ENCODE measurements at places on chromosomes 3 and 15.

DNA sequence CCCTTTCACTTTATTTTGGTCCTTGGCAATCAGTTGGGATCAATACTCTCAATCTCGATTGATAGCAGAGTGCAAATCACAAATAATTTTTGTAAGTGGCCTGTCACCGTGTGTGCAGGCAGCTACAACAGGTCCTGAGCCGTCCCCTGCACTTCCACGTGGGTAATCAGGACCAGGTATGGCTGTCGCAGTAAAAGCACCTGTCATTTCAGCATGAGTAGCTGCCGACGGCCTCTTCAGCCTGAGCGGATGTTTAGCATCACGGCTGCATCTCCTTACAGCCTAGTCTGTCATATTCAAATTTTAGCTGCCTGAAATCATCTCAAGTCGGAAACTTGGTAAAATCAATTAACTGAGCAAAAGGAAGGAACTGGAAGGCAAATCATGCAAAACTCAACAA is 53.0 kb upstream of the FOXP1 start:
- no peak for DNase-seq

DNA sequence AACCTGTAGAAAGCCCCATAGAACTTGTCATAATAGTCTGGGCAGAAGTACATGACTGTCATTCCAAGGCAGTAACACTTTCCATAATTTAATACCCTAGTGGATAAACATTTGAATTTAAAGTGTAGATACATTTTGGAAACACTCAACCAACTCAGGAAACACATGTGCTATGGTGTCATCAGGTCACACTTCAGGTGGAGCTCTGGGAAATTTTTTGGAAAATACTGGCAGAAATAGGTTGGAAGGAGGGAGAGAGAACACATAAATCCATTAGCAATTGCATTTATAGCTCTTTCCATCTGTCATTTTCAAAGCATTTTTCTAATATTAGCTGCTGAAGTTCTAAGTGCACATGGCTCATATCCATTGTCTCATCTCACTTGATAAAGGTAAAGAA is 135.7 kb downstream of the MEIS2 start:
- no peak for DNase-seq

DNA sequence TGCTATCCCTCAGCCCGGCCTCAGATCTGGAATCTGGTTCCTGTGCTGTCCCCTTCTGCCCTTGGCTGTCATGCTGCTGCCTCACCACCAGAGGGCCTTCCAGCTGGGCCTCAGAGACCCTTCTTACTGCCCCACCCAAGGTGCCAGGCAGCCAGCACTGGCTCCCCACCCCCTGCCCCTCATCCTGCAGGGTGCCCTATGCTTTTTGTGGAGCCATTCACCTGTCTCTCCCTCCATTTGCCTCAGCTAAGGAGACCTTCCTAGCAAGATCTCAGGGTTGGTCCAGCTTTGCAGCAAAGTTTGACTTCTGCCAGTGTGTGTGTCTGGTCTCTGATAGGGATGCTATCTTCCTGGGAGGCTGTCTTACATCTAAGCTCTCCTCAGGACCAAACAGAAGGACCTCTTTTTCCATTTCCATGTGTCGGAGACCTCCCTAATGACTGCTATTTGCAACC is 1.9 kb upstream of the VWA5B2 start:
- no peak for DNase-seq

DNA sequence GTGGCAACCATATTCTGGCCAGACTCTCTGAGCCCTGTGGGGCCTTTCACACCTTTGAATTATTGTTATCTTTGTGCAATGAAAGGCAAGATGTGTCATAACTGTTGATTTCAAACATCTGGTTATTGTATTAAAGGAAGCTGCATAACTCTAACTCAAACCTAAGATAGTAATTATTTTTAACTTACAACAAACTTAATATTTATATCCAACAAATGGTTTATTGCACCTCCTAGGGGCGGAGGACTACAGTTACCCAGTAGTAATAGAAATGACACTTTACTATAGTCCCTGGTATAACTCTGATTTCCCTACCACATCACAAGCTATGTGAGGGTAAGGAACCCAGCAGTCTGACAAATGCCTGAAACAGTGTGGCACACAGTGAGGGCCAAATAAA is 363.9 kb upstream of the SUCLG2 start:
- DNase-seq, result no peak

DNA sequence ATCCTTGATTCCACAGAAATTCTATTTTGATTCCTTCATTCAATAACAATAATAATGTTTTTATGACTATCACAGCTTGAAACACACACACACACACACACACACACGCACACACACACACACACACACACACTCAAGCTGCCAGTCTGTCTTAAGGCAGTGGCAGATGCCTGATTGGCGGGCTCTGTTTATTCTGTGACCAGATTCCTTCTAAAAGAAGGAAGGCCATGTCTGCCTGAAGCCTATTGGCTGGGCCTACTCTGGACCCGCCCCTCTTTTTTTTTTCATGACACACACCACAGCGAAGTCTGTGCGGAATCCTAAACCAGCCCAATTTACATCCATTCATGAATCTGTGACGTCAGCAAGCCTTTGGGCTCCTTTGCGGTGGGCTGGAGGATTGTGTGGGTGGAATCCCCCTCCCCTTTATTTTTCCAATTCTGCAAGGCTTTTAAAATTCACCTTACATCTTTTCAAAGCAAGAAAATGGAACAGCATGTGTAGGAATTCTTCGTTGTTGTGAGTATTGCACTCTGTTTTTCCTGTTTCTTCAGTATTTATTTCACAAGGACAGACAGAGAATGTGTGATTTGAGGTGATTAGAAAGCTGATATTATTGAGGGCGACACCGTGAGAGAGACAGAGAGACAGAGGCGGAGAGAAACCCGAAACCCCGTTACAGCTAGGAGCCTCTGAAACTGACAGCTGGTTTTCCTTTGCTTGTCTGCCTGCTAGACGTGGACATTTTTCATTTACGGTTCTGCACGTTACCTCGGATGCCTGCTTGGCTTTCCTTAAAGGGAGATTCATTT is at the start of gene MAP3K13:
Gene MAP3K13, plus strand, starts transcription at position 287 of the 812 bp plus-strand sequence. CDS start 65,446 bp downstream, outside the sequence.
- DNase-seq, result peak; percentile 98

- no peak for DNase-seq
Measured at GRCh38 chr15:52552303-52552702, 16.5 kb downstream of the ARPP19 start.

GRCh38 chr3:59839810-59840515 is 790.1 kb upstream of the CFAP20DC start:
- no peak for DNase-seq

DNA sequence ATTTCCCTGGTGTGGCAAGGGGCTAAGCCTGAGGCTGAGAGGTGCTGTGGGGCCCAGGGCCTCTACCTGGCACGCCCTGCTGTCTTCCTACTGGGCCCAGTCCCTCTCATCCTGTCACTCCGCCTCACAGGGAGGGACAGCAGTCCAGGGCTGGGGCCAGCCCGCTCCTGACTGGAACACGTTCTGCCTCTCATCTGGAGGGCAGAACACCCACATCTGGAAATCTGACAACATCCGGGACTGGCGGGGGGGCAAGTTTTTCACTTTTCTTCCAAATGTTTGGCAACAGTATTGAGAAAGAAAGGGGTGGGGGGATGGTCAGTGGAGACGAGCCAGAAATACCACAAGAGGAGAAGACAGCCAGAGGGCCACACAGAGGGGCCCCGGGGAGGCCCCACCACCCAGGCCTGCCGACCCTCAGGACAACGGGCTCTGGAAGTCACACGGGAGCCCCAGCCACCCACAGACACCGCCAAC is 1.8 kb upstream of the MYL3 start:
- DNase-seq, result no peak

GRCh38 chr3:9399337-9399703 is 1.9 kb downstream of the SETD5 start:
- DNase-seq, result peak; percentile 27

DNA sequence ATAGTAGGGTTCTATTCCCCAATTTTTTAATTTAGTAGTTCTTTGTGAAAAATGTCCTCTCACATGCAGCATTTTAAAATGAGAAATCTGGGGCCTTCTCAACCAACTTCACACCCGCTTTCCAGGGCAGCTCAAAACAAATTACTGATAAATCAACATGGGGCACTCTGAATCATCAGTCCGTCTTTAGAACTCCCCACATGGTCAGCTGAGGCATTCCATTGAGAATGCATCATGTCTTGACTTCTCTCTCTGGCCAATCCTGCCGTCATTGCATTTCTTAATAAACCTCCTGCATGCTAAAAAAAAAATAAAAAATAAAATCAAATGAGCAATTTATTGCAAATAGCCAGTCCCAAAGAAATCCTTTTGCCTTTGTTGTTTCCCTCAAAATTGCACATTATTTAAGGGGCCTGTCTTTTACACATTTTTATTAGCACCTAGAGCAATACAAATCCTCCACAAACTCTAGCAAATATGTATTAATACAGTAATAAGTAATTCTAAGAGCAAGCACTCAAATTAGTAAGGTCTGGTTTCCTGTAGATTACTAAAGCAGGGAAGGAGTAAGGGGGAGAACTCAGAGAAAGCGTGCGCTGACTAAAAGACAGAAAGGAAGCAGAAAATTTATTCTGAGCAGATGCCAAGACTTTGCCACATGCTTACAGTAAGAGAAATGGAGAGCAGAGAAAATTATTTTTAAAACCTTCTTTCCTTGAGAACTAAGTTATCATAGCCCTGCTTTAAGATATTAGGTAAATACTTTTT is 175.7 kb downstream of the TNIK start:
- DNase-seq, result peak; percentile 96

GRCh38 chr15:60744826-60745460 is 266.0 kb upstream of the ICE2 start:
- DNase-seq, result no peak

- peak; percentile 79 for DNase-seq
Measured at GRCh38 chr3:23959135-23959900, 14.2 kb downstream of the NR1D2 start.

DNA sequence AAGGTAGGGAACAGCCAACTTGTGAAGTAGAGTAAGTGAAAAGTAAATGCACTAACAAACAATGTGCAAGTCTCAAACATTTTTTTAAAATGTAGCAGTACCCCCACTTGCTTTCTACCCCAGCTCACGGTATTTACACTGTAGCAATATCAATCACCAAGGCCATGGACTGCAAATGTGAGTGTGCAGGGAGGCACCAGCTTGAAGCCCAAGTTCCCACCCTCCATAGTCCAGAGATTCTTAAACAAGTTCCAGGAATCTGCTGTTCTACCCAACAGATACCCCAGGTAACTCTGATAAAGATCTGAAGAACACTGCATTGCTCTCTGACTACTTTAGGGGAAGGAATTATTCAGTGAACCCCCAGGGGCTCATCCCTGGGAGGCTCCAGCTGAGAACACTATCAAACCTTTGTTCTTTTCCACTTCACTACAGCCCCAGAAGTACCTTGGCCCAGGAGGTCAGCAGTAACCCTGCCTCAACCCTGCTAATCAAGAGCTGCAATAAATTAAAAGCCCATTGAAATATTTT is 86.1 kb downstream of the FOXP1 start:
- DNase-seq, result no peak

DNA sequence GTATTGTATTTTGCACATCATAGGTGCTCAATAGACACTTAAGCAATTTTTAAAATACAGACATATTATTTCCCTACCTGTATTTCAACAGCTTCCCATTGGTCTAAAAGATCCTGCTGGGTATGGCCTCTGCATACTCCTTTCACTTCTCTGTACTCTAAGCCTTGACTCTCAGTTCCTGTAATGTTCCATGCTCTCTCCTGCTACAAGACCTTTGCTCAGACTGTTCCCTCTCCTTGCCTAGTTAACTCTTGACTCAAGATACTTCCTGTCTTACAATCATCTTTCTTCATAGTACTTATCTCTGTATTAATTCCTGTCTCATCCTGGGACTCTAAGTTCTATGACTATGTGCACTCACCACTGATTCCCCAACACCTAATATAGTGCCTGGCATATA is 1.7 kb downstream of the SCN11A start:
- no peak for DNase-seq

- DNase-seq, result no peak
Measured at GRCh38 chr3:126509597-126510307, 7.8 kb downstream of the UROC1 start.

GRCh38 chr3:102736288-102736974 is 301.6 kb downstream of the ZPLD1 start:
- DNase-seq, result no peak

DNA sequence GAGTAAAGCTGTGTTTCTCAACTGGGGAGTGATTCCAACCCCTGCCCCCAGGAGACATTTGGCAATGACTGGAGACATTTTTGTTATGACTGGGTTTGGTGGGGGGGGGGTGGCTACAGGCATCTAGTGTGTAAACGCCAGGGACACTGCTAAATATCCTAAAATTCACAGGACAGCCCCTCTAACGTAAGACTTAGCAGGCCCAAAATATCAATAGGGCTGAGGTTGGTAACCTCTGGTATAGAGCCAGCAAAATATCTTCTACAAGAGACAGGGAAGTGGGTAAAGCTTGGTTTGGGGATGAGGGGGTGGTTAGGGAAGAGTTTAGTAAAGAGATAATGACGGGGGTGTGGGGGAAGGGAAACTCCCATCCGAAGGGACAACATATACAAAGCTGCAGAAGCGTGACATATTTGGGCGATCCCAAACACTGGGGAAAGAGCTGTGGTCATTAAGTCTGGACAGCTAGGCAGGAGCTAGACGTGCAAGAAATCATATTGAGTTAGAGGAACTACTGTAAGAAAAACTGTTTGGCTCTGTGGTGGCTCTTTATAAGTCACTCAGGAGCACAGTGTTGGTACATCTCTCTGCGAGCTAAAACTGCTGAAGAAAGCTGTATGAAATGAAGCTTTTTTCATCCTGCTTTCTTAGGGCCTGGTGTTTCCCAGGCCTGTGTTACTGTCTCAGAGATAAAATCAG is 697 bp upstream of the TRIM69 start:
- no peak for DNase-seq

DNA sequence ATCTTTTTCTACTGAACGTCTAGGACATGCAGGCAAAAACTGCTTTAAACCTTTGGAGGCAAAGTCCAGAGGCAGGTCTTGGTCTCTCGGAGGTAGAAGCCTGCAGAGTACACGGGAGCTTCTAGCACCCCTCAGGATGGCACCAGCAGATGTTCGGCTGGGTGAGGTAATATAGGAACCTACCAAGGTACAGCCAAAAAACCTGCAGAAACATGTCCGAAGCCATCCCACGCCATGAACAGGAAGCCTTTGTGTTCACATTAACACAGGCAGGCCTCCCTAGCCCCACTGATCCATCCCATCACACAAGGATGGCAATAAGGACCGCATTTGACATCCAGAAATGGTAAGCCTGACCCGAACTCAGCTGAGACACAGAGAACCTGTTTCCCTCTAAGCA is 157.9 kb upstream of the HES1 start:
- DNase-seq, result no peak

- no peak for DNase-seq
Measured at GRCh38 chr3:125168711-125169393, 43.7 kb downstream of the SLC12A8 start.

DNA sequence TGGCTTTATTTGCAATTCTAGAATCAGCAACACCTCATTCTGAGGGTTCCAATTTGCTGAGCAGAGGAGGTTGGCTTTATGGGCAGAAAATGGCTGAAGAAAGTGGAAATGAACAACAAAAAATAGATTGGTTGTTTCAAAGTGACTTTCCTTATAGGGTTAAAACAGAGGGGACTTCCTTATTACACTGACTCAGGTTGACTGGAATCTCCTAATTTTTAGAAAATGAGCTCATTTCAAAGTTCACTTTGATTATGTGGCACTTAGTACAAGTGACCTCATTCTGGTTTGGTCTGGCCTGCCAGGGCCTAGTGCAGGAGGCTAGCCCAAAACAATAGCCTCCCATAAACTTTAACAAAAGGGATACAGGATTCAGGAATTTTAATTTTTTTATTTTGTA is 41.4 kb downstream of the NFKBIZ start:
- peak; percentile 44 for DNase-seq
